ENCODE measurements at places on chromosomes 3 and 15. TPM values are rescaled to one million over a fixed set of nuclear protein-coding genes. Genes with fewer than 3 reads are reported as not detected.

MNS1 gene
- total RNA-seq: 2.0 TPM

LRRC15 gene
- 0.05 TPM for total RNA-seq

PLSCR2 gene
- total RNA-seq: not detected

DISP2 gene
- total RNA-seq: 0.77 TPM

RIOX2 gene
- 14.1 TPM for total RNA-seq

GOLGA8S gene
- total RNA-seq: 0.16 TPM

TRIM59 gene
- total RNA-seq: 7.9 TPM

ATP10A gene
- 0.27 TPM for total RNA-seq

RMDN3 gene
- total RNA-seq: 14.0 TPM

GCSAM gene
- 0.54 TPM for total RNA-seq

TM4SF1 gene
- total RNA-seq: not detected

PP2D1 gene
- total RNA-seq: 1.2 TPM

LRTM1 gene
- 0.67 TPM for total RNA-seq

BTLA gene
- 1.4 TPM for total RNA-seq

MELTF gene
- 0.57 TPM for total RNA-seq

EFCC1 gene
- 10.5 TPM for total RNA-seq

SUCLG2 gene
- 54.6 TPM for total RNA-seq

CCDC191 gene
- total RNA-seq: 7.5 TPM

DZIP1L gene
- total RNA-seq: 26.1 TPM

PPARG gene
- total RNA-seq: 1.3 TPM

ALDH1A3 gene
- total RNA-seq: not detected

DLL4 gene
- 1.8 TPM for total RNA-seq

ATP11B gene
- total RNA-seq: 48.3 TPM

TXNRD3 gene
- total RNA-seq: 11.8 TPM

HRH1 gene
- 1.5 TPM for total RNA-seq

MASP1 gene
- total RNA-seq: 5.6 TPM

GOLGA8K gene
- 1.6 TPM for total RNA-seq

BNC1 gene
- total RNA-seq: 2.1 TPM

ISL2 gene
- total RNA-seq: 11.4 TPM

GUCA1C gene
- not detected for total RNA-seq

CP gene
- total RNA-seq: 1.9 TPM

RAD51 gene
- 8.9 TPM for total RNA-seq

SLC35A5 gene
- total RNA-seq: 34.1 TPM

IMPG2 gene
- total RNA-seq: 0.52 TPM

KLHL40 gene
- not detected for total RNA-seq

C3orf49 gene
- total RNA-seq: 0.38 TPM

CCDC33 gene
- 18.3 TPM for total RNA-seq

ILDR1 gene
- total RNA-seq: 0.10 TPM

ZNF80 gene
- 0.13 TPM for total RNA-seq

NR2F2 gene
- 18.9 TPM for total RNA-seq

SH2D7 gene
- total RNA-seq: not detected

PRC1 gene
- total RNA-seq: 108 TPM

PRSS50 gene
- total RNA-seq: 0.08 TPM

KIF9 gene
- 7.3 TPM for total RNA-seq

ACSBG1 gene
- total RNA-seq: 3.5 TPM

ATP2B2 gene
- total RNA-seq: 0.32 TPM

APBA2 gene
- 27.6 TPM for total RNA-seq

MCCC1 gene
- total RNA-seq: 31.6 TPM

DNAJC13 gene
- total RNA-seq: 25.3 TPM

ALDH1A2 gene
- 22.5 TPM for total RNA-seq

SRGAP3 gene
- total RNA-seq: 47.6 TPM

CKMT1A gene
- total RNA-seq: 9.3 TPM

All from motor neuron (in vitro differentiated cells).